ENCODE measurements at places on chromosomes 3 and 15.

- DNase-seq: no peak
These were observed 62.6 kb downstream of the RGMA start for GRCh38 chr15:93026380-93026817.

GRCh38 chr3:72338942-72339669 is 509.1 kb downstream of the SHQ1 start:
- no peak for DNase-seq

GRCh38 chr3:112354642-112355306 is 21.8 kb downstream of the CD200 start:
- DNase-seq: no peak

- no peak for DNase-seq
These were observed 6.2 kb upstream of the EHD4 start for GRCh38 chr15:41978534-41978933.

DNA sequence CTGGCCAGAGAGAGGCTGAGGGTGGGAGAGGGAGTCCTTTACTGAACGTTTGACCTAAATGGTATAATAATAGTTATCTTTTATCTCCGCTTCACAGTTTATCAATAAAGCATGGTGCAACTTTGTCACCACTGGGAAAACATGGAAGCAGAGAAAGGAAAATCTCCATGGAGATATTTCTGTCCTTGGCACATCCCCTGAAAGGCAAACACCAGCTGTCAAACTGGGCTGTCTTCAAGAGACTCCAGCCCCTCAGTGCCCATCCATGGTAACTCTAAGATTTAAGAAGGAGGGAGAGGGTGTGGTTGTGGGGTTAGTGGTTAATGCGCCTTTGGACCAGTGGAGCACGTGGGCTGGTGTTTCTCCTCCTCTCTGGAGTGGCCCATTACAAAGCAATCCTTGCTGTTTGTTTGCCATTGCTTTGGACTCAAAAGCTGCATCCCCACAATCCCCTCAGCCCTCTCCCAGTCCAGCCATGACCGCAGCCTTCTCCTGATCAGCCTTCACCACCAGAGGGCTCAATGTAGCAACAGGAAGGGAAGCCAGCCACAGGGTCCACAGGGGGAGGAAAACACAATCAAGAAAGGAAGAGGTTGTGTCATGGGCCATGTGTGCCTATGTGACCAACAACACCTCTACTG is 38.2 kb upstream of the FAM174B start:
- peak; percentile 7 for DNase-seq

- DNase-seq: no peak
These were observed 392.3 kb downstream of the FEZF2 start for GRCh38 chr3:61981060-61981459.

GRCh38 chr3:127426444-127427153 is 138.8 kb upstream of the PRR20G start:
- DNase-seq: no peak

- no peak for DNase-seq
These were observed 525.8 kb downstream of the SHQ1 start for GRCh38 chr3:72322264-72322976.

- no peak for DNase-seq
These were observed 36.3 kb downstream of the ST3GAL6 start for GRCh38 chr3:98799479-98799878.

- no peak for DNase-seq
These were observed 153.2 kb upstream of the NR2F2 start for GRCh38 chr15:96177279-96177678.

GRCh38 chr3:4830586-4830914 is 148.7 kb upstream of the BHLHE40 start:
- DNase-seq: no peak

DNA sequence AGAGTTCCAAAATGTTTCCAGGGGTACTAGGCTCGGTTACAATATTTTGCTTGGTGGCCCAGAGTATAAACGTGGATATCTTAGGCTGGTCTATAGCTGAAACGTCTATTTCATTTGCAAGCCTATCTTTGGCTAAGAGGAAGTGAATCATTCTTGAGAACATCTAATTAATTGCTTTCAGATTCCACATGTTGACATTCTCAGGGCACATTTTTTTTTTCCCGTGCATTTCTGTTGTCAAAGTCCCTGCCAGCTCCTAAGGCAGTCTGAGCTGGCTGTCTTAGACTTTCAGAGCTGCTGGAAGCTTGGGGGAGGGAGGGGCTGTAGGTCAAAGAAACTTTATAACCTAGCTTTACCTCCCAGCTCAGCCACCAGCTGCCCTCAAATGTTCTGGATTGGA is 23.2 kb upstream of the LAMP3 start:
- no peak for DNase-seq

- DNase-seq: no peak
These were observed 43.5 kb upstream of the BDH1 start for GRCh38 chr3:197599089-197599765.

DNA sequence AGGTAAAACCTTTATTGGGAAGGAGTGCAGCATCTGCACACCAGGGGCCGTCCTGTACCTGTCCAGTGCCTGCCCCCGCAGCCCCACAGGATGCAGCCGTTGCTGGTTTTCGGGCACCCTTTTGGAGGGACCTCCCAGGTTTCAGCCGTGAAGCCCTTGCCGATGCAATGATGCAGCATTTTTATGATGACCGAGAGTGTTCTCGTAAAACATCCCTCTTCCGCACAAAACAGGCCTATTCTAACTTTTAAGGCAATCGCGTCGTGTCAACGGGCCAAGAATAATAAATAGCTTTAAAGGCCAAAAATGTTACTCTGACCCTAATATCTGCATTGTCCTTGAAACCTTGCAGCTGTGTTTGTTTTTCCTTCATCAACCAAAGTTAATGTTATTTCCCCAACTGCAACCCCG is 126.1 kb downstream of the LRRK1 start:
- DNase-seq: no peak

GRCh38 chr15:65275728-65276126 is 11.0 kb downstream of the PARP16 start:
- no peak for DNase-seq

GRCh38 chr15:31782951-31783350 is 247.4 kb upstream of the CHRNA7 start:
- no peak for DNase-seq

DNA sequence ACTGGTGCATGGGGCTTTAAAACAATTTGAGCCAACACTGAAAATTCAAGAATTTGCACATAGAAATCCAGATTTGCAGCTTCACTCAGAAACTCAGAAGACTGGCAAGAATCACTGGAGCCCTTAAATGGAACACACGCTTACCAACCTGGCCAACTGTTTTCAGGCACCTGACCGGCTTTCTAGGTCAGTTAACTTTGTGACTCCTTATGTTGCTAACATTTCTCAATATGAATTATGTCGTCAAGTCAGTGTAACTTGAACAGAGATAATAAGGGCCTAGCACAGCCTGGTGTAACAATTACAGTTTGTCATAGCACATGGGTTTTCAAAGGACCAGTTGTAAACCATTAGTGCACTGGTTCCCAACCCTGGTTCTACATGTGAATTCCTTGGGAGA is 6.8 kb downstream of the CERS3 start:
- no peak for DNase-seq

GRCh38 chr15:63503739-63504246 is 600 bp upstream of the USP3 start:
- peak; percentile 35 for DNase-seq

DNA sequence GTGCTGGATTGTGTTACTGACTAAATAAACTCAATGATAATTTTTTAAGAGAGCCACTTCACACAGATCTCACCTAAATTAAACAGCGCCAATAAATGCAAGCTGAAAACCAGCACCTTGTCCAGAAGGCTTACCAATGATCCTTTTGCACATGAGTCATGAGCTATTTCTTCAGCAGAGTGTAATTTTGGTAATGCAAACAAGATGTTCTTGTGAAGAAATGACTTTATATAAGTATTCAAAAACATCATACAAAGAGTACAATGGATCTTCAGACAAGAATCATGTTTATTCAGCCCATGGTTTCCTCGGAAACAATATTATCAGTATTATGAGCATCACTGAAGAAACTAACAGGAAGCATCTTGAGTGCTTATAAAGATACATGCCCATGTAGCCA is 263.8 kb upstream of the UBE2E2 start:
- no peak for DNase-seq

- DNase-seq: no peak
These were observed 1.2 kb downstream of the GP5 start for GRCh38 chr3:194397757-194398312.

GRCh38 chr15:58528188-58528870 is 96.5 kb downstream of the LIPC start:
- no peak for DNase-seq

GRCh38 chr3:128457937-128458336 is 8.8 kb downstream of the DNAJB8 start:
- no peak for DNase-seq

GRCh38 chr3:15295506-15295905 is 36.9 kb downstream of the SH3BP5 start:
- no peak for DNase-seq

DNA sequence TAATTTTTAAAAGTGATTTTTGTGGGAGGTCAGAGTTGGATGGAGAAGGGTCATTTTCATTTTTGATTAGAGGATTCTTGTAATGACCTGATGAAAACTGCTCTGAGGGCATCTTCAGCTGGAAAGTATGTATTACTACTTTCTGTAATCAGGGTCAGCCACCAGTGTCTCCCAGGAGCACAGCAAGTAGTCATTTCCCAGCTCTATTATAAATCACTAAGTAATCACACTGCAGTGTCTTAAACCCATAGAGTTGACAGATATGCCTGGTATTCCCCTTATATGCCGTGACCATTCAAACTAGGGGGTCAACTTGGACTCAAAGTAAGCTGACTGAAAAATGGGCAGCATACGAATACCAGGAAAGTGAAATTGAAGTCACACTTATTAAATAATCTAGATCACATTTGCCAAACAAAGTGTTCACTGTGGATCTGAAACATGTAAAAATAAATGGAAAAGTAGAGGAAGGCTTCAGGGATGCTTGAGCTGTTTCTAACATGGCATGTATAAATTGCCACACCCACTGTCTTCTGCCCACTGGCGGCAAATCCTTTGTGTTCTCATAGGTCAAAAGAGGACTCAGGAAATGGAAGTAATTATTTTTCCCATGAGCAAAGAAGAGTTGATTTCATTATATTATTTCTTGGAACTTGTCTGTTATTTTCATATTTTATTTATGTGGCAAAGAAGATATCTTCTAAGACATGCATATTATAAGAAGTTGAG is 105.7 kb downstream of the MBNL1 start:
- no peak for DNase-seq

- DNase-seq: no peak
These were observed 47.0 kb downstream of the OXNAD1 start for GRCh38 chr3:16311960-16312451.

- DNase-seq: no peak
These were observed 703.1 kb upstream of the CFAP20DC start for GRCh38 chr3:59752925-59753324.

- DNase-seq: no peak
These were observed 90.6 kb upstream of the FLNB start for GRCh38 chr3:57917601-57918000.

- no peak for DNase-seq
These were observed 125.3 kb downstream of the IL5RA start for GRCh38 chr3:2984831-2985220.

GRCh38 chr15:30921781-30922479 is 18.2 kb downstream of the FAN1 start:
- no peak for DNase-seq

GRCh38 chr3:196431181-196432136 is 768 bp downstream of the UBXN7 start:
- peak; percentile 35 for DNase-seq

GRCh38 chr3:113245761-113246161 is 34.4 kb downstream of the BOC start:
- DNase-seq: no peak

DNA sequence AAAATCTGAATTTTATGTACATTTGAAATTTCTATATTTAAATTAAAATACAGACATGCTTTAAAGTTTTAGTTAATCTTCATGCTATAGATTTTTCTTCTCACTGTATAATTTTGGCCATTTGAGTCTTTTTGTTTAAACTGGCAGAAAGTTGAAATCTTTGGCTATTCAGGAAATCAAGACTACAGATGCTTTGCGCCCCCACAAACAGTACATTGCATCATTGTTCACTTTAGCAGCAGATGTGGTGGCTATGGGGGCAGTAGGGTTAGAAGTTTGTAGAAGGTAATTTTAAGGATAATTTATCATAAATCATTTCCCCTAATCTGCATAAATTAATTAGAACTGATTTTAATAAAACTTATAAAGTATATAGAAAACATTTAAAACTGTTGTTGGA is 20.9 kb downstream of the SPPL2A start:
- no peak for DNase-seq

DNA sequence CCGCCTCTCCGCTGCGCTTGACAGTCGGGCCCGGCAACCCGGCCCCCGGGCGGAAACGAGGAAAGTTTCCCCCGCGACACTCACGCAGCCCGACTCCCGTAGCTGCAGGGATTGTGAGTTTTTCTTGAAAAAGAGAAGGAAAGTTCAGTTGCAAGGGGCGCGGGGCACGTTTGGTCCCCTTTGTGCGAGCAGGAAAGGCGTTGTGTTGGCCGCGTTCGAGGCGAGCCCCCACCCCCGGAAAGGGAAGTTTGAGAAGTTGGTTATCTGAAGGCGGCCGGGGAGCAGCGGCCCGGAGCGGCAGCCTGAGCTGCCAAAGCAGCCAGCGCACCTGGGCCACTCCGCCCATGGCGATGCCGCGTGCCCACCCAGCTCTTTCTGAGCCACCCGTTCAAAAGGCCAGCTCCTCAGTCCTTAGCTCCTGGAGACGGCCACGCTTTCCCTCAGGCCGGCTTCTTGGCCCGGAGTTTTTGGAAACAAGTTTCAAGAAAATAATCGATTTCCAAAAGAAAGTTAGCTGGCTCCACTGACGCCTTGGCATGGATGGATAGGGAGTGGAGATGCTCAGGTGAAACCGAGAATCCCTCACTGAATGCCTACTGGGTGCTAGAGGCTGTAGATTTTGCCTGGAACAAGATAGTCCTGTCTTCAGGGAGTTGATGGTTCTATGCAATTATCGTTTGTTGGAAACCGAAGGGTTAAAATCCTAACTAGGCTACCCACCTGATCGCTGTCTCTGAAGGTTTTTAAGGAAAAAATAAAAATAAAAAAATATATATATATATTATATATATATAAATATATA is 832 bp downstream of the TGFBR2 start:
- DNase-seq: no peak

GRCh38 chr3:39191773-39192172 is 622 bp downstream of the XIRP1 start:
- DNase-seq: no peak

DNA sequence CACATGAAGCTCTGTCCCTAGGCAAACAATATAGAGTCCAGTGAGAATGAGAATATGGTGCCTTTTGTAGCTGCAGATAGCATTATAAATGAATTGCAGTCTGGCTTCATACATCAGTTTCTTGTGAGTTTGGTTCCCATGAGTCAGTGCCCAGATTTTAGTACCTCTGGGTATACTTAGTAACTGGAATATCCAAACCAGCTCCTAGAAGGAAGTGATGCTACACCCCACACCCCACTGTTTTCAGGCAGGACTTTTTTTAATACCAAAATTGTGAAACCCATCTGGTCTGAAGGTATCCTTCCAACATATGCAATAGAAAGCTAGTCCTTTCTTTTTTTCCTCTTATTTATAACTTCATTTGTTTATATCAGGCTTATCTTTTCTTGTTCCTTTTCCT is 42.1 kb upstream of the FOXP1 start:
- DNase-seq: no peak

GRCh38 chr3:49339941-49340800 is at the start of gene USP4:
TSS of gene USP4 (minus strand) at chr3:49340053. CDS start at chr3:49340024, 29 bp downstream.
- DNase-seq: peak; percentile 83
